ENCODE measurements at places on chromosomes 16 and 17. TPM values are rescaled to one million over a fixed set of nuclear protein-coding genes. Genes with fewer than 3 reads are reported as not detected.
A peak's percentile ranks its signal among the peaks of the same experiment; 100 is the strongest.

Gene GPRC5C
- 38.8 TPM for polyA plus RNA-seq

Gene C16orf92
- not detected for polyA plus RNA-seq

Gene LRRC37A
- polyA plus RNA-seq = 6.2 TPM

DNA sequence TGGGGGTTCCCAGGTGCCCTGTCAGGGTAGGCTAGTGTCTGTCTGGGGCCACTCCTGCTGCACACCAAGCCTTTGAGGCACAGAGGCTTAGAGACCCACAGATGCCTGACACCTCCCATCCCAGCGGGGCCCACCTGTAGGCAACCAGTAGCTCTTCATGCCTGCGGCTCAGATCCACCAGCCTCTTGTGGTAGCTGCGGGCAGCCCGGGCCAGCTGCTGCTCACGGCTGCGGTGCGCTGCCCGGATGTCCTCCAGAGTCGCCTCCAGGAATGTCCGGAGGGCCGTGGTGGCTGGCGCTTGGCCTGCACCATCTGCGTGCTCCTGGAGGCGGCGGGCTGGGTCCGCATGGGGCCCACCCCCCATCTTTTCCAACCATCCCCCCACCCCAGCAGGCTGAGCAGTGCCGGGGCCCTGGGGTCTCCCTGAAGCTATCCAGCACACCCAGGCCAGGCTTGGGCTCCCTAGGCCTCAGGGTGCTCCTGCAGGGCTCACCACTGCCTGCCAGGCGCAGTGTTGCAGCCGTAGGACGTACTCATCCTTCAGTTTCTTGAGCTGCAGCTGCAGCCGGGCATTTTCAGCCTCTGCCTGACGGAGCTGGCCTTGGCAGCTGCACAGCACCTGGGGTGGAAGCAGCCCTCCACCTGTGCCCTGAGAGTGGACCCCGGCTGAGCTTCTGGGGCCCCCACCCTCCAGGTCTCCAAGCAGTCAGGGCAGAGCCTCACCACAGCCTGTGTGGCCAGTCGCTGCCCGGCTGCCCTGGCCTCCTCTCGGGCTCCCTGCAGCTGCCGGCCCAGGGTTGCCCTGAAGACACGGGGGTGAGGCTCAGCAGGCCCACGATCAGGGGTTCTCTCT is 1.8 kb downstream of the CCDC78 start:
- DNase-seq = no peak

DNA sequence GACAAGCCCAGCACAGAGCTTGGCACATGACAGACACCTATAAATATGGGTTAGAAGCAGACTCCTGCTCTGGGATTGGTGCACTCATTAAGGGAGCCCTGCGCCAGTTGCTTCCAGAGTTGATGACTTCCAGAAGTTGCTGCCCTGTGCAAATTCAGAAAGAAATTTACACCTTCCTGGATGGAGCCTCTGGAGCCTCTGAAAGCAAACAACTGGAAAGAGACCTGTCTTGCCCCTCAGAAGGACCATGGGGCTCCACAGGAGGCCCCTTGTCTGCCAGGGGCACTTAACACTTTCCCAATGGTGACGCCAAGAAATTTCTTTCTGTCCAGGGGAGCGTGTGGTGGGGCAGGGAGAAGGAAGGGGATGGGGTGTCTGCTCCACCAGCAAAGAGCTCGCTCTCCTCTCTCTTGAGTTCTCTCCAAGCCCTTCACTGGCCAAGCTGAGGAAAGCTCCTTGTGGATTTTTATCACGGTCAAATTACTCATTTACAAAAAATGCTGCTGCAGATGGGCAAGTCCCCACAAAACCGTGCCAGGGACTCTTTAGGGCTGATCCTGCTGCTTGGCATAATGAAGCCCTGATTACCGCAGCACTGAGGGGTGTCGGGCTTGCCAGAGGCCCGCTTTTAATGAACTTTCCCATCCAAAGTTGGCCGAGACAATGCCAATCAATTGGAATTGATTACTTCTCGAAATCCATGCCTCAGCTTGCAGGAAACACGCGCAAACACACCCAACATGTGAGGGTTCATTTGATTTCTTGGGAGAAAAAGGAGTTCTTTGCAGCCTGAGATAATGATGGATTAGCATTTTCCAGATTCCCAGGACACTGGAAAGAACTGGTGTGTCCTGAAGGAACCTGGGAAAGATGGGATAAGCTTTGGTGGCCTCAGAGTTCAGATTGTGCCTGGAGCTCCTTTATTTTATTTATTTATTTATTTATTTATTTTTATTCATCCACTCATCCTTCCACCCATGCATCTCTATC is 583.6 kb upstream of the CDH5 start:
- DNase-seq = no peak

GRCh38 chr16:11329891-11330290 is 15.4 kb upstream of the RMI2 start:
- DNase-seq = no peak

DNA sequence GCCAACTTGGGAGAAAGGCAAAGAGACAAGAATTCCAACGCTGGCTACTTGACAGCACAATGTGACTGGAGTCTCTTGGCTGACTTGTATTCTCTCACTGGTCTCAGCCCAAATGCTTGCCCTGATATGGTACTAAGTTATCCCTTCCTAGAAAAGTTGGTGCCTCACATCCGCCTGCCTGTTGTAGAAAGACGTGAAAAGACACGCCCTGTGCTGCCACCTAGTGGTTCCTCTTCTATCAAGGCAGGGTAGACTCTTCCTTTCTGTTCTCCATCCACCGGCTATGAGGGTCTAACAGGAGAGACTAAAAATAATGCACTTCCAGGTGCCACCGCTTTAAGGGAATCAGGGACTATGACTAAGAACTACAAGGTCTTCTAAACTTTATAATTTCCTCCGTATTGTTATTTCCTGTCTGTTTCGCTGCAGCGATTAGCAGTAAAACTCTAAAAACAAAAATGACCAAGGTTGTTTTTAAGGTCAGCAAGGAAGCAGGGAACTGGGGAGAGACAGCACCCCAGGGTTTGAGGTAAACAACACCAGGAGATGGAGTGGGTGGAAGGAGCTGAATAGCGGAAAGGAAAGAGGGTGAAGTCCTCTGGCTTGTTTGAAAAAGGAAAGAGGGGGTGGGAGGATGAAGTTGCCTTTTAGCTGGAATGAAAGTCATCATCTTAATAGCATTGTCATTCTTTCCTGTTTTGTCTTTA is 109.5 kb downstream of the YPEL2 start:
- DNase-seq = peak; percentile 80

GRCh38 chr16:19882186-19882585 is 2.5 kb downstream of the GPRC5B start:
- DNase-seq = no peak

All from large intestine (tissue), 12 donors.